ENCODE measurements at places on chromosomes 2 and 18.

GRCh38 chr2:215031321-215031720 lies 107.1 kb downstream of the ABCA12 start:
- DNase-seq = no peak

DNA sequence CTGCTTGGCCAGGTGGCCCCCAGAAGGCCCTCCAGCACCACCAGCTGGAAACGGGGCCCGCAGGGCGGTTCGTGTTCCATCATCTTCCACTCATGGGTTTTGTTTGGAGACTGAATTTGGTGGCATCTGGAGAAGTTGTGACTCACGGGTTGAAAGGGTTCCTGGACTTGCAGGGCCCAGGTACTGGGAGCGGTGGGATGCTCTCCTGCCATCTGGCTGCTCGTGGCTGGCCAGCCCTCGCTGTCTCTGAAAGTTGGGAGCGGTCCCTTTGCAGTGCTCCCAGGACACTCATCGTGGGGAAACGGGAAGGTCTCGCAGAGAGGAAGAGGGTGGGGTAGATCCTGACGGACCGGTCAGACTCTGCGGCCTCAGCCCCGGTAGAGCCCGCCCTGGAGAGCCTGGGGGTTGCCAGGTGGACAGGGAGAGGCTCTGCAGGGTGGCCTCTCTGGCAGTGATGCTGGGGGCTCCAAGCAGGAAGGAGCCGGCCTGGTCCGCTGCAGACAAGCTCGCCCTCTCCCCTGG lies 47.5 kb downstream of the TWIST2 start:
- no peak for DNase-seq

GRCh38 chr18:63965716-63966330 lies 4.1 kb upstream of the SERPINB8 start:
- no peak for DNase-seq

GRCh38 chr2:224369028-224369632 lies 32.8 kb downstream of the FAM124B start:
- peak; percentile 46 for DNase-seq

DNA sequence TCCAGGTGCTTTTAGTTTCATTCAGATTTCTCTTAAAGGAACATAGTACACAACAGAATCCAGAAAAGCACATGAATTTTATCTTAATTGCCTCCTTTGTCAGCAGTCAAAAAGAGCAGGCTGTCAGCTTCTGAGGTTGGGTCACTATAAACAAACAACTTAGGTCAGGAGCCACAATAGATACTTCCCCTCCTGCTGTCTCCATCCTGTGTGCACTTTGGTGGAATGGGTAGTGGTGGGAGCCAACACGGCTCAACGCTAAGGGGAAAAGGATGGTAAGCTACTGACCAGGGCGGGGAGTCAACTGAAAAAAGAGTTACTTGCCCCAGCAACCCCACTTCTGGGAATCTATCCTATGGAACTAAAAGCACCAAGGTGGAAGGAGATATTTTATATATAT lies 121.9 kb downstream of the PAX3 start:
- DNase-seq = no peak

DNA sequence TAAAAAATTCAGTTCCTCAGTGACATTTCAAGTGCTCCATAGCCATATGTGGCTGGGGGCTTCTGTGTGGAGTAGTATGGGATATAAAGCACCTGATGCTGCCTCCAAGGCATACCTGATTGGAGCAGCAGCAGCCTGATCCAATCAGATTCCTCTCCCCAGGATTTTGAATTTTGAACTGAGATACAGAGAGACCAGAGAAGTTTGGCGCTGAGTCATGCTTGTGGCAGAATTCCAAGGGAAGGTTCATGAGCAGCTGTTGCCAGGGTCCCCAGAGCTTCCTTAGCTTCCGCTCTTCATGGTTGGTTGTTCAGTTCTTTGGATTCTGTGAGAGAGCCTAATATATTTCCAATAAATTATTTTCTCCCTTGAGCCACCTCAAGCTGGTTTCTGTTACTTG lies 29.0 kb upstream of the CFAP36 start:
- DNase-seq = no peak

DNA sequence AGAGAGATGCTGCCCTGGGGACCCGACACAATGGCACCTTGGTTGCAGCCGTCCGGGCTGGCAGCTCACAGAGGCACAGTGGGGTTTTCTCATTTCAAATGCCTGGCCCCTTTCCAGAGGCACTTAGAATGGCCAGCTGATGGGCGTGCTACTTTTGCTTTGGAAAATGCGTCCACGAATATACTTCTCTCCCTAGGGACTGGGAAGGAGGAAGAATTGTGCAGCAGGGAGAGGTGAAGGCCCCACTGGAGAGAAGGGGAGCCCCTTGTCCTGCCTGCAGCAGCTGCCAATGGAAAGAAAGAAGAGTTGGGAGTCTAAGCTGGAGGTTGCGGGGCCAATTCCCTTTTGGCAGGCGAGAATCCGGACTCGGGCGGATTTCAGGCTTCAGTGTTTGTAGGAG lies 1.1 kb upstream of the MAL start:
- no peak for DNase-seq

GRCh38 chr2:86453836-86454235 lies 12.7 kb downstream of the KDM3A start:
- no peak for DNase-seq

GRCh38 chr18:13257361-13257980 lies 38.9 kb downstream of the LDLRAD4 start:
- no peak for DNase-seq

- no peak for DNase-seq
Measured at GRCh38 chr2:189819297-189819704, 35.1 kb downstream of the PMS1 start.

DNA sequence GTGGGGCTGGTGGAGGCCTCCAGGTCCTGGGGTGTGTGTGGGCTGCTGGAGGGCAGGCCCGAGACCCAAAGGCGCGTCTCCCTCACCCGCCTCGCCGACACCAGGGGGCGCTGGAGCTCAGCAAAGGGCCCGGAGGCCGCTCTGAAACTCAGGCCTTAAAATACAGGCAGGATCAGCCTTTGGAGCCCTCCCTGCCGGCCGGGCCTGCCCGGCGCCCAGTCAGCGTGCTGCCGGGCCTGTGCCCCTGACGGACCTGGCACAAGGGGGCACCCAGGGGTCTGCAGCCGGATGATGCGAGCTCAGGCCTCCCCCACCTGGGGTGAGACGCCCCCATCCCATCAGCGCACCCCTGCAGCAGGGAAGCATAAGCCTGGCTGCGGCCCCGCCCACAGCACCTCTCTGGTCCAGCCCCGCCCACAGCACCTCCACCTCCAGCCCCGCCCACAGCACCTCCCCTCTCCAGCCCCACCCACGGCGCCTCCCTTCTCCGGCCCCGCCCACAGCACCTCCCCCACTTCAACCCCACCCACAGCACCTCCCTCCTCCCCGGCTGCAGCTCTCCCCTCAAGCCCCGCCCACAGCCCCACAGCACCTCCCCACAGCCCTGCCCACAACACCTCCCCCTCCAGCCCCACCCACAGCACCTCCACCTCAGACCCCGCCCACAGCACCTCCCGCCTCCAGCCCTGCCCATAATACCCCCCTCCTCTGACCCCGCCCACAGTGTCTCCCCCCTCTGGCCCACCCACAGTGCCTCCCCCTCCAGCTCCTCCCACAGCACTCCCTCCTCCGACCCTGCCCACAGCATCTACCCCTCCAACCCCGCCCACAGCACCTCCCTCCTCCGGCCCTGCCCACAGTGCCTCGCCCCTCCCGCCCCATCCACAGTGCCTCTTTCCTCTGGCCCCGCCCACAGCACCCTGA lies 92.8 kb upstream of the OTOS start:
- peak; percentile 59 for DNase-seq

- DNase-seq = no peak
Measured at GRCh38 chr2:170248574-170249393, 70.8 kb downstream of the MYO3B start.

DNA sequence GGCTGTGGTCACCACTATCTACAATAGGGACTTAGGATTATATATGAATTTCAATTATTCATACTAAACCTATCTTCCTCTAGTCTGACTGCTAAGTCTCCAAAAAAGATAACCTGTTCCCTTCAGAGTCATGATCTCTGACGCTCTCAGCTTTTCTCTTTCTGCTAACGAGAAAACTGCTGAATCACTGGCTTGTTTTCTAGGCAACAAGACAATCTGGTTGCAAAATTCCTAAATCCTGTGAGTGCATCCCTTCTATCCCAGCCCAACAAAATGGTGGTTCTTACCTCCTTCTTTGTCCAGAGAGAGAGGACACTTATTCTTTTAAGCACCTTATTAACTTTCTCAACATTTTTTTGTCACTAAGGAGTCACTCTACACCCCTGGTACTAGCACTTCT lies 312.3 kb upstream of the PKDCC start:
- DNase-seq = no peak

DNA sequence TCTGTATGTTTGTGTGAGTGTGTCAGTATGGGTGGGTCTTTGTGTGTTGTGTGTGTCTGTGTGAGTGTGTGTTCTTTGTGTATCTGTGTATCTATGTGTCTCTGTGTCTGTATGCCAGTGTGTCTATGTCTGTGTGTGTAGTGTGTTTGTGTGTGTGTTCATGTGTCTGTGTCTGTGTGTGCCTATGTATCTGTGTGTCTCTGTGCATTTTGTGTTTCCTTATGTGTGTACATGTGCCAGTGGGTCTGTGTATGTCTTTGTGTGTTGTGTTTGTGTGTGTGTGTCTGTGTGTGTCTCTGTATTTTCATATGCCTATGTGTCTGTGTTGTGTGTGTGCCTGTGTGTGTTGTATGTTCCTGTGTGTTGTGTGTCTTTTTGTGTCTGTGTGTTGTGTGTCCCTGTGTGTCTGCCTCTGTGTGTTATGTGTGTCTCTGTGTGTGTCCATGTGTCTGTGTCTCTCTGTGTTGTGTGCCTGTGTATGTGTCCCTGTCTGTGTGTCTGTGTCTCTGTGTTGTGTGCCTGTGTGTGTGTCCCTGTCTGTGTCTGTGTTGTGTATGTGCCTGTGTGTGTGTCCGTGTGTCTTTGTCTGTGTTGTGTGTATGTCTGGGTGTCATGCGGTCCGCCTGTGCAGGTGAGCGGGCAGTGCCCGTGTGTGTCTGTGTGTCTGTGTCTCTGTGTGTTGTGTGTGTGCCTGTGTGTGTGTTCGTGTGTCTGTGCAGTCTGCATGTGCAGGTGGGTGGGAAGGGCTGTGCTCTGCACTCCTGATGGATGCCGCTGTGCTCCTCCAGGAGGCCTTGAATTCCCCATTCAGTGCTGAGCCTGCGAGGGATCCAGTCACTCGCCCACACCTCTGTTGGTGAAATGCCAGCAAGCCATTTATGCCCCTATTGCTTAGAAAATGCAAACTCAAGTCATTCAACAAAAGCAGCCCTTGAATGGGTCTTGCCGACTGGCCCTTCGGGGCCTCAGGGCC lies 37.4 kb downstream of the KLHL29 start:
- no peak for DNase-seq

DNA sequence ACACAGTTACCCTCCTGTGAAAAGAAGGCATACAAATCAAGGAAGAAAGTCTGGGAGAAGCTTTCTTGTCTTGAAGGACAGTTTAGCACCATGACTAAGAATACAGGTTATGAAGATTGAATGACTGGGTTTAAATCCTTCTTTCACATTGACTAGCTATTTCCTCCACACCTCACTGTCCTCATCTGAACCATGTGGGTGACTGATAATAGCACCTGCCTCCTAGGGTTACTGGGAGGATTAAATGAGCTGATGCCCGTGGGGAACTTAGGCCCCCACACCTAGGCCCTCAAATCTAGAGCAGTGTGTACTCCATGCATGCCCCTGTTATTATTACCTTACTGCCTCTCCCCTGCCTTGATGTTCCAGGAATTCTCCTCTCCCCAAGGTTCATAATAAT lies 202.9 kb downstream of the FBXO15 start:
- DNase-seq = no peak

DNA sequence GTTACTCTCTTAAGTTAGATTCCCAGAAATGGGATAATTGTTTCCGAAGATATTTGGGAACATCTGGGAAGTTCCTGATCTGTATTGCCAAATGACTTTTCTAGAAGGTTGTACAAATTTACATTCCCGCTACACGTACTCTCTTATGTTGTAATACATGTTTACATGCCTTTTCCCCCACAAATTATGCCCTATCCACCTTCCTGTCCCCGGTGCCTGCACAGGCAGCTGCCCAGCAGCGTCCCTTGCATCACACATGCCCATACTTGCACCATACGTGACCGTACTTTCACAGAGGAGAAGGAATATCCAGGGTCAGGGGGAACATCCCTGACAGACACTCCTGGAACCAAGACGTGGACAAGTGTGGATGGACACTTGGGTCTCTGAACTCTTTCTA lies 24.2 kb upstream of the KLF11 start:
- DNase-seq = no peak

GRCh38 chr2:239012228-239012627 lies 164.3 kb downstream of the TWIST2 start:
- no peak for DNase-seq

GRCh38 chr2:48277153-48277552 lies 252.8 kb upstream of the STON1 start:
- no peak for DNase-seq

GRCh38 chr2:17540813-17541530 lies 476 bp downstream of the VSNL1 start:
- no peak for DNase-seq

DNA sequence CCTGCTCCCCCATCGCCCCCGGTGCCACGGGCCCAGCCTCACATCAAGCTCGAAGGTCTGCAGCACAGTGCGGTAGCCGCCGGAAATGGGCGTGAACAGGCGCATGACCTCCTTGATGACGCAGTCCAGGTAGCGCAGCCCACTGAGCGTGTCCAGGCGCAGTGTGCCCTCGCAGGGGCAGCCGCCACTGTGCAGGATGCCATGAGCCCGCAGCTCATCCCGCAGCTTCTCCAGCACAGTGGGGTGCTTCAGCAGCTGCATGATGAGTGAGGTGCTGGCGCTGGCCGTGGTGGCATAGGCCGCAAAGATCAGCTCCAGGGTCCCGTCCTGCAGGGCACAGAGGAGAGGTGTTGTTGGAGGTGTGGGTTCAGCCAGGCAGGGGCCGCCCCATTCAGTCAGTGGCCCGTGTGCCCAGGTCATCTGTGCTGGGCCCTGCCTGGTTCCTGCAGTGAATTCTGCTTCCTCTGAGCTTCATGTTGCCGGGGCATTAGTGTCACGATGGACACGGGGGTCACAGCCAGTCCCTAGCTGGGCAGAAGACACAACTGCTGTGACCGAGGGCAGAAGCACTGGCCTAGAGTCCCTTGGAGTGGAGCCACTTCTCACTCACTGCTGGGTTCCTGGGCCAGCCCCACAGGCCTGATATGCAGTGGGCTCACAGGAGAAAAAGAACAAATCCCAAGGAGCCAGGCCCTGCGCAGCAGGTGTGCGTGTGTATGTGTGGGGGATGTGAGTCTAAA lies 14.5 kb downstream of the CYP26B1 start:
- DNase-seq = no peak

GRCh38 chr18:53698907-53699306 lies 525.6 kb downstream of the MBD2 start:
- DNase-seq = no peak

GRCh38 chr18:13676471-13676870 lies 49.9 kb downstream of the FAM210A start:
- no peak for DNase-seq

GRCh38 chr2:33652830-33653229 lies 53.7 kb upstream of the FAM98A start:
- no peak for DNase-seq

GRCh38 chr18:5311301-5311989 lies 15.9 kb upstream of the ZBTB14 start:
- DNase-seq = no peak
